RPMI7951 (cell line): ENCODE measurements at places on chromosomes 5 and 9. TPM values are rescaled to one million over a fixed set of nuclear protein-coding genes. Genes with fewer than 3 reads are reported as not detected.

DNA sequence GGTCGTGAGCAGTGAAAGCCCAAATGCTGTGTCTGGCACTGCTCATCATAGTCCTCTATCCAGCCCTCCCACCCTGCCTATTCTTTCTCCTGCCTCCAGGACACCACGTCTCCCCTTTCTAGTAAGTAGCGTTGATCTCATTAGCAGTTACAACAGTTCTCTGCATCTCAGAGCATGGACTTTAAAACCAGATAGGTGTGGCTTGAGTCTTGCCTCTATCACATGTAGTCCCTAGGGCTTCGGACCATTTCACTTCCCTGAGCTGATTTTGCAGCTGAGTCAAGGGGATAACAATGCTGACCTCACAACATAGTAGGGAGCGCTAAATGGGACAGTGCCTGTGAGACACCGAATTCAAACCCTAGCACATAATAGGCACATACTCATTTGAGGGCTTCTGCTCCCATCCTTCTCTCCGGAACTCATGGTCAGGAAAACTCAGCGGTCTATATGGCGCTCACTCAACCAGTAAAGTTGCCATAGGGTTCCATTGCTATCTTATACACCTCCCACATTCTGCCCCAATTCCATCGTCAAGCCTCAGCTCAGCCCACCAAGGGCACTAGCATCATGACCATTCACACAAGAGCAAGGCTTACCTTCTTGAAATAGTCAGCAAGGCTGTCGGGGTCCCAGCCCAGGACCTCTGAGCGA lies 515 bp downstream of the LCP2 start:
- DNase-seq = no peak

- peak; percentile 4 for DNase-seq
Measured at GRCh38 chr5:137880313-137880712, 8.9 kb upstream of the PKD2L2 start.

- DNase-seq = peak; percentile 20
Measured at GRCh38 chr5:71475788-71476384, 20.4 kb downstream of the BDP1 start.

ORM2 gene
- total RNA-seq = not detected in 2 replicates

SSNA1 gene
- total RNA-seq = 72.8 and 99.2 TPM in 2 replicates

C9orf152 gene
- not detected in 2 replicates for total RNA-seq

DNA sequence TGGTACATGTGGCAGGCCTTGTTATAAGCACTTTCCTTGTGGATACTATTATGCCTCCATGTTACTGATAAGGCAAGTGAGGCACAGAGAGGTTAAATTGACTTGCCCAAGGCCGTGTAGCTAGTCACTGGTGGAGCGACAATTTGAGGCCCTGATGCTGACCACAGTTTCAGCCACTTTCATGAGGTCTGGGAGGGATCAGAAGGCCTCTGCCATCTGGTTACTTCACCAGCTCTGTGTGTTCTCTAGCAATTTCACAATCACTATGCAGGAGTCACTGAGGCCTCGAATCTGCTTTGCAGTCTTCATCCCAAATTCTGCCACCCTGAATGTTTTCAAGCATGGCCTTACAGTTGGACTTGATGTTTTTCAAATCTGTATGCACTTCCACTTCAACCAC lies 9.1 kb downstream of the LRRC70 start:
- peak; percentile 12 for DNase-seq

- DNase-seq = peak; percentile 4
Measured at GRCh38 chr5:1262381-1262780, 32.5 kb downstream of the TERT start.

DNA sequence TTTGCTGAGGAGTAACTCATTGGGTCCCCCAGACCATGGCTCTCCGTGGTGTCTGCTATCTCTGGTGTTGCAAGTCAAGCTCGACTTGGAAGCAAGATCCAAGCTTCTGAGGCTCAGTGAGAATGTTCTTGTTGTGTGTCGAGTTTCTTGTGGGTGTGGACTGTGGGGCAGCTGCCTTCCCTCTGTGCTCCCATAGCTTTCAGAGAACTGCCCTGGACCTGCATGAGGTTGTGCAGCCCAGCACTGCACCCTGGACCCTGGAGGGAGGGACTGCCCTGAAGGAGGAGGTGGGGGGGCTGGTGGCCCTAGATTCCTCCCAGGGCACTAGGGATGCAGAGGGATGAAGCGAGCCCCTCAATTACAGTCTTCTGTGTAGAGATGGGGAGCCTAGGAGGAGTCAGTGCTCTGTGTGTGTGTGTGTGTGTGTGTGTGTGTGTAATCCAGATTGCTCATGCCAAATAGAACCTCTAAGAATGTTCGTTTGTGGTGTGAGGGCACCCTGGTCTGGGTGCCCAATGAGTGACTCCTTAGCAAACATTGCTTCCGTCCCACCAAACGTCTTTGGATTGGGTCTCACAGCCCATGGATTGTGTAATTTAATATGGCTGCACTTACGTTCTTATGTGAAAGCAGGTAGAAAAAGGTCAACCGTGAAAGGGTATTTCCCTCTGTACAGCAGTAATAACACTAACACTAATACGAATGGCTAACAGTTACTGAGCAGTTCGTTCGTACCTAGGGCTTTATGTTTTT lies 143.3 kb upstream of the LMX1B start:
- DNase-seq = peak; percentile 31

DNA sequence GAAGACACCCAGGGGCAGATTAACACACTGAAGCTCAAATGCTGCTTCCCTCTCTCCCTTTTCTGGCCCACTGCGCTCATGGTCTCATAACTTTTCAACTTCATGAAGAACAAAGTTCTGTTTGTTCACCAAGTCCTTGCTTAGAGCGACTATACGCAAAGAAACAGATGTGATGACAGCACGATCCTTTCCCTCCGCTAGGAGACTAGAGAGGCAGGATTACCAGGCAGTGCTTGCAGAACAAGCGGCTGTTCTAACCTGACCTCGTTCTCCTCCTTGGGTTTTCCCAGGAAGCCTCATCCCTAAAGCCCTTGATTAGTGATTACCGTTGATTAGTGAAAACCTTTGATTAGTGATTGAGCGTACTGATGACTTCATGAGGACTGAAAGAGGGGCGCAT lies 649.9 kb downstream of the IRX1 start:
- DNase-seq = no peak

- no peak for DNase-seq
Measured at GRCh38 chr9:135584371-135584770, 22.8 kb downstream of the PAEP start.
